Ecto neural progenitor cell (in vitro differentiated cells): ENCODE measurements at places on chromosomes 3 and 15.

DNA sequence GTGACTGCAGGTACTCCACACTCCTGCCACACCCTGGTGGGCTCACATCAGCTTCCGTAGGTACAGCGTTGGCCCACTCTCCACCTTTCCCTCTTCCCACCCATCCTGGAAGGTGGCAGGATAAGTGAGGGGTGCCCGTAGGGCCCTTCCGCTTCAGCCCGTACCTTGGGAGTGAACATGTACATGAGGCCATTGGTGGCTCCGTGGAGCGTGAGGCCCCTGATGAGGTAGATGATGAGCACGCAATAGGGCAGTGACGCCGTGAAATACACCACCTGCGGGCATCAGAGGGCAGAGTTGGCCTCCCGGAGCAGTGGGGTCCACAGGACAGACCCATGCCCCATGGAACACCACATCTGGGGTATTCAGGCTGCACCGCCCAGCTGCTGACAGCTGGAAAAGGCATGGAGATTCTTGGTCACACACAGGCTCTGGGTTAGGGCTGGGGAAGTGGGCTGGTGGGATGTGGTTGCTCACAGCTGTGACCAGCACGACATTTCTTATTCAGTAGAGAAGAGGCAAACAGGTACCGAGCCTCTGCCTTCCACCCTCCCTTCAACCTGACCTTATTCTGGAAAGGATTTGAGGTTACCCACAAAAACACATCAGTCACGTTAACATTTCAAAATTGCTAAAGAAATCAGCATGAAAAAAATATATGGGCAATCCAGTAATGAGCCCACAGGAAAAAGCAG is 23.8 kb downstream of the SLC6A20 start:
- DNase-seq = no peak

DNA sequence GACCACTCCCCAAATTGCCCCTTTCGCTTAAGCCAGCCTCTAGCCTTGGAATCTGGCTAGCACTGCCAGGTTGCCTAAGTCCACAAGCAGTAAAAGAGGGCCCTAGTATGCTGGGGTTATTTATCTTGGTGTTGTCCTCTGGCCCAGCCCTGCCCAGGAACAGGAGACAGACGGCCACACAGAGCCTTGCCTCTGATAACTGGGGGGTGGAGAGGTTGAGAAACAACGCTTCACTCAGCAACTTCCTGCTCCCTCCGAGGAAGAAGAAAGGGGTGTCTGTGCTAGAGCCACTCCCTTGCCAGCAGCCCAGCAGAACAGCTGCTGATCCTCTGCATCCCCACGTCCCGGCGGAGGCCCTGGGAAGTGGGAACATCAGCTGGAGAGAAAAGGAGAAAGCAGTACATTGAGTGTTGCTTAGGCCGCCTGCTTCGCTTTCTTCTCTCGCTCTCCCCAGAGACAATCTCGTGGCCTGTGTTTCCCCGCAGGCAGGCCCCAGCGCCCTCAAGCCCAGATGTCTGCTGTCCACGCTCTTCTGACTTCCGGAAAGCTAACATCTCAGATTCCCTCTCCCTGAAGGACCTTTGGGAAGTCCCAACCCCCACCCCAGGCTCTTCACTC is 22.6 kb upstream of the C3orf70 start:
- peak; percentile 76 for DNase-seq

GRCh38 chr3:44248152-44248551 is 6.5 kb downstream of the TOPAZ1 start:
- DNase-seq = no peak

DNA sequence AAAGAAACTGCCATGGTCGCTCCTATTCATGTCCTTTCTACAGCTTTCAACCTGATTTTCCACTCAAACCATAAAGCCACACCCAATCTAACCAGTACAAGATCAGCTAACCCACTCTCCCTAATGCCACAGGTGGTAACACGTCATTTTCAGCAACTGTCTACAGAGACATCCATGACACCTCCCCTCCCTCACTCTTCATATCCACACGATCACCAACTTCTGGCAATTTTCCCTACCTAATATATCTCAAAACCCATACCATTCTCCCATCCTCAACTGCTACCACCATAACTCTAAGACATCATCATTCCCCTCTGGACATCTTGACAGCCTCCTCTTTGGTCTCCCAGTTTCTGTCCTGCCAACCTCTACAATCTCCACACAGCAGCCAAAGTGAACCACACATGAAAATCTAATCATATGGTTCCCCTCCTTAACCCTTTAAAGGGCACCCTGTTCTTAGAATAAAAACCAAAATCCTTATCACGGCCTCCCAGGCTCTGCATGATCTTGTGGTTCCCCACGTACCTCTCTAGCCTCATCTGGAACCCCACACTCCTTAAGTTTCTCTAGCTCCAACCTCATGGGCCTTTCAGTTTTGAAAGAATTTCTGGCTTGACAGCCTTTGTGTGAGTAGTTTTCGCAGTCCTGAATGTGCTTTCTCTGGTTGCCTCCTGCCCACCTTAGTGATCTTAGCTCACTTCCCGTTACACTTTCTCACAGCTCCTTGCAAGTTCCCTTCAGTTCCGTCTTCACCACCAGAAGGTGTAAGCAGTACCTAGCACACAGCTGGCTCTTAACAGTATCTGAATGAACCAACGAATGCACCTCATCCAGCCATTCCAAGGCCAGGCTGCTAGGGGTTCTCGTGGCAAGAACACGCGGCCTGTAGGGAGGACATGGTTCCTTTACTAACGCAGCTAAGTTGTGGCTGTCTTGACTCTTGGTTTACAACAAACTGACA is 33.4 kb downstream of the SPINK8 start:
- no peak for DNase-seq

DNA sequence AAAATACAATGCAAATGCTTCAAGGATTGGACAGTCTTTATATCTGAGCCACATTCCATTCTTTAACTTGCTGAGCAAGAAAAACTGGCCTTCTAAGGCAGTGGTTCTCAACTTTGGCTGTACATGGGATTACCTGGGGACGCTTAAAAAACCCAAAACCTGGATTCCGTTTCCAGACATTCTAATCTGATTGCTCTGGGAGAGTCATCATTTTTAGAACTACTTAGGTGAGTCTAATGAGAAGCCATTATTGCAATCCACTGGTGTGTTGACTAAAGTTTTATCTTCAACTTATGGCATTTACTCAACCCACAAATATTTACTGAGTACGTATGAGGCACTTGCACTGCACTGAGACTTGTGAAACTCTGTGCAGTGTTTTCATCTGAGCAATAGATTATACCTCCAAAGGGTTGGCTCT is 195.7 kb upstream of the ATP11B start:
- no peak for DNase-seq

DNA sequence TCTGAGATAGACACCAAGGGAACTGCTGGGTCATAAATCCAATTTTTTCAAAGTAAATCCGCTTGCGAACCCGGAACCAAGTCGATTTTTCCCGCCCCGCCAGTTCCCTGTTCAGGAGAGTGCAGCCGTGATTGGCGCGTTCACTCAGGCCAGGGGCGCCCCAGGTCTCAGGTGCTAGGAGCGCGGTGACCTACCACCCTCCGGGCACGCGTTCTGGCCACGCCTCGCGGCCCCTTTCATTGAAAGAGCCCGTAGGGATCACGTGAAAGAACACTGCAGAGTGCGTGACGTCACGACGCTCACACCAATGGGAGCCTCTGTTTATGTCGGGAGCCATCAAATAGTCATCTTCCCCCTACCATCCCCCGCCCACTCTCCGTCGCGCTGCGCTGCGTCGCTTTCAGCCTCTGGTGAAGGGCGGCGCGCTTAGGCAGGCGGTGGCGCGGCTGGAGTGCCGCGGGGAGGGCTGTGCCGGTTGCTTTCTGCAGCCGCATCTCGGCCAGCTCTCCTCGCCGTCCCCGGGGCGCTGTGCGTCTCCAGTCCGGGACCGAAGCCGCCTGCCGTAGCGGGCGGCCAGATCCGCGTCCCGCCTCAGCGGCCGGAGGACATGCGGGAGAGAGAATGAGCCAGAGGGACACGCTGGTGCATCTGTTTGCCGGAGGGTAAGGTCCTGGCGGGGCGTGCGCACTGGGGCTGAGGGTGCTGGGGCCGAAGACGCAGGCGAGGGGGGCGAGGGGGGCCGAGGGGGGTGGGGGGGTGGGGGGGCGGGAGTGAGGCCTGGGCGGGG is at the start of gene SLC25A36:
Gene SLC25A36, plus strand, starts transcription at position 403 of the 787 bp plus-strand sequence. Its CDS starts 219 bp downstream, at position 622.
- peak; percentile 95 for DNase-seq

DNA sequence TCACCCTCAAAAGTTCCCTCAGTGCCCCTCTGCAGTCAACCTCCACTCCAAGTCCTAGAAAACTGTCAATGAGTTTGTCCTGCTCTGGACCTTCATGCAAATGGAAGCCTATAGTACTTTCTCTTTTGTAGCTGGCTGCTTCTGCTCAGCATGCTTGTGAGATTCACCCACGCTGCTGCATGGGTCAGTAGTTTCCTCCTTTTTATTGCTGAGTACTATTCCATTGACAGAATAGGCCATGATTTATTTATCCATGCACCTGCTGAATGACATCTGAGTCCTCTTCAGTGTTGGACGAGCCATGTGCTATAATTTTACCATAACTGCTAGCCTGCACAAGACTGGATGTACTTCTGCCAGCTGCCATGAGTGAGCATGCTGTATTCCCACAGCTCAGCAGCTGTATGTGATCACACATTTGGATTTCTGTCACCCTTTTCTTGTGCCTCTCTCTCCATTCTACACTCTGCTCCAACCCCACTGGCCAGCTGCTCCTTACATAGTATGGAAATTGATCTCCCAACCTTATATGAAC is 26.3 kb downstream of the CDCP1 start:
- no peak for DNase-seq

DNA sequence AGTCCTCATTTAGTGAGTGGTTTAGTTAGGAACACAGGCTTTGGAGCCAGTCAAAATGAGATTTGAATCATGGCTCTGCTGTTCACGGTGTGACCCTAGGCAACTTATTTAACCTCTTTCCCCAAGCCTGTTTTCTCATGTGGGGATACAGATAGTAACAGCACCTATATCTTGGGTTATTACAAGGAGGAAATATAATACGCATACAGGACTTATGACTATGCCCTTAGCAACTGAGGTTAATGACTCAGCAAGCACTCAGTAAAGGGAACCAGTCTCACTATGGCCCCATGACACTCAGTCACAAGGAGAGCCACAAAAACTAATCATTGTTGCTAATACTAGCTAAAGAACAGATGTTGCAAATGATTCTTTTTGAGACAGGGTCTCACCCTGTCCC is 45.9 kb downstream of the SUMF1 start:
- no peak for DNase-seq

- no peak for DNase-seq
Measured at GRCh38 chr15:71011503-71012155, 103.6 kb upstream of the THSD4 start.
